Skeletal muscle cell (primary cell): ENCODE measurements at places on chromosomes 7 and 10.

GRCh38 chr7:101562531-101563197 lies 66.4 kb downstream of the MYL10 start:
- DNase-seq, result no peak

DNA sequence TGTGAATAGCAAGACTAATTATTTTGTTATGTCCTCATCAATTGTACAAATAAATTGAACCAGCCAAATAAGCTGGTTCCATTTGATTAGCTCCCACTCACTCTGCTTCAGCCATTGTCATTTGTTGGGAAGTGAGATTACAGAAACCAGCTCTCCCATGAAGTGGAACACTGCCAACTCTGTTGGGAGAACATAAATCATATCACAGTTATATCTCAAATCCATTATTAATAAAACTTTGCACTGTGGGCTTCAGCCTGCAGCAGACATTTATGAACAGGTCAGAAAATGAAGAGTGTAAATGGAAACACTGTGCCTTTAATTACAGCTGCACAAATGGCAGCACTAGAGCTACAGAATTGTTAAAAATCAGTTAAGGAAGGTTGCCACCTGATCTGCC lies 46.7 kb upstream of the TEX47 start:
- no peak for DNase-seq

DNA sequence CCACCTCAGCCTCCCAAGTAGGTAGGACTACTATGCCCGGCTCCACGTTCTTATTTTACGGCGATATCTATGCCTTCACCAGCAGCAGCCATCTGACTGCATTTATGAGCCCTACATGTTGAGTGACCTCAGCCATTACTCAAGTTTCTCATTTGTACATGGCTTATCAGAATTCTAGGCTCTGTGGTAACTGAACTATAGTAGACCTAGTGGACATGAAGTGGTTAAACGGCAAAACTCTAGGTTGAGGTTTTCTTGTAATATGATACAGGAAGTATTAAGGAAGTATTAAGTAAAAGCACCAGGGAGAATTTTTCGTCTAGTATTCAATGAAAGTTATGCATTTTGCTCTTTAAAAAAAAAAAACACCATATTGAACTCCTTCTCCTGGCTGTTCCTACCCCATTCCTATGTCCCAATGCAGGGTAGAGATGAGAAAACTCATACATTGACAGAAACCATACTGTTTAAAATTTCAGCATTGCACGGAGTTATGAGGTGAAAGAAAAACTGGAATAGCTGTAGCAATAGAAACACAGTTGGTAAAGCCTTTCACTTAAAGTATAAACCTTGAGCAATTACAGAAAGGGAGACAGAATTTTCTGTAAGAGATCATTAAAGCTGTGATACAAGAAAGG lies 39.8 kb upstream of the EPC1 start:
- no peak for DNase-seq

GRCh38 chr7:105990727-105991453 lies 27.8 kb downstream of the CDHR3 start:
- no peak for DNase-seq

DNA sequence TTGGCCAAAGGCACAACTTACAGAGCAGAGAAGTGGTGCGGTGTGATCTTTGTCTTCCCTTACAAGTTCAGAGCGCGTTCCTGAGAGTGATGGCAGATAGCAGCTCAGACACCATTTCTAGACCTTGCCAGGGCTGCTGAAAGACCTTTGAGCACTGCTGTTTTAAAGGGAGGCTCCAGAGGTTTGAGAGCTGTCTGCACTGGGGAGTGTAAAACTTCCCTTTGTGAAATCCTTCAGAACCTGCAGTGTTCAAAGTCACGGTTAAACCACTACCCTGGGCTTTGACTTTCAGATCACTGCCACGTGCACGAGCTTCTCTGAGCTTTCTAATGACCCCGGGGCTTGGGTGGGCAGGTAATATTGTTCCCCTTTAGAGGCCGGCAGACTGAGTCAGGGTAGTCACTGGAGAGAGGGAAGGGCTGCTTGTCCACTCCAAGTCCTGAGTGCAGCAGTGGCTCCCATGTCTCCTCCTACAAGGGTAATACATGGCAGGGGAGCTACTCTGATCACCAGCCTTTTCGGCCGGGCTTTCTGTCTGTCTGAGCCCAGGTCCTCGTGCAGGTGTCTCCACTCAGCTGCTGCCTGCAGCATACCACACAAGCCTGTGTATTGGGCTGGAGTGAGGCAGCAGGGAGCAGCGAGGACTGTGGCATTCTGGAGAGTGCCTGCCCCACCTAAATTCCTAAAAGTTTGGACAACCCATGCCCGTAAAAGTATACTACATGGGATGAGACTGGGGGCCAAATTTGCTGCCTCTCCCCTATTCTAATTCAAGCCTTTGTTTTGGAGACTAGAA lies 63.3 kb downstream of the ZMIZ1 start:
- no peak for DNase-seq

- no peak for DNase-seq
Measured at GRCh38 chr10:6838118-6838517, 258.0 kb upstream of the PRKCQ start.

DNA sequence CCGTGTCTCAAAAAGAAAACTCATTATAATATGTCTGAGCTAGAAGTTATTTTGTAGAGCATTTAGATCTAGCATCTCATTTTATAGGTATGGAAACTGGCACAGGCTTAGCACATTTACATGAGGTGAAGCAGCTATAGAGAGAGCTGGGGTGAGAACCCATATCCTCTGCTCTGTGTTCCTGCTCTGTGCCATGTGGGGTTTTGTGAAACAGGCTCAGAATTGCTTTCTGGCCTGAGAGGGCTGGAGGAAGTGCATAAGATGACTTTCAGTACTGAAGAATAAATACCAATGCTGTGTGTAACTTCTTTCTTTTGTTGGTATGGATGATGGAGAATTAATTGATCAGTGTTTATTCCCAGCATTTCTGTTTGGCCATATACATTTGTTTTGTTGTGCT lies 159.1 kb downstream of the LRRC4 start:
- DNase-seq, result no peak
